Activated naive CD4-positive, alpha-beta T cell treated with anti-CD3 and anti-CD28 coated beads, Interleukin-2, amount 50 U/mL, for 72 hours (primary cell): ENCODE measurements at places on chromosomes 2 and 18.

- no peak for DNase-seq
These were observed 28.2 kb upstream of the INO80C start for GRCh38 chr18:35525795-35526494.

DNA sequence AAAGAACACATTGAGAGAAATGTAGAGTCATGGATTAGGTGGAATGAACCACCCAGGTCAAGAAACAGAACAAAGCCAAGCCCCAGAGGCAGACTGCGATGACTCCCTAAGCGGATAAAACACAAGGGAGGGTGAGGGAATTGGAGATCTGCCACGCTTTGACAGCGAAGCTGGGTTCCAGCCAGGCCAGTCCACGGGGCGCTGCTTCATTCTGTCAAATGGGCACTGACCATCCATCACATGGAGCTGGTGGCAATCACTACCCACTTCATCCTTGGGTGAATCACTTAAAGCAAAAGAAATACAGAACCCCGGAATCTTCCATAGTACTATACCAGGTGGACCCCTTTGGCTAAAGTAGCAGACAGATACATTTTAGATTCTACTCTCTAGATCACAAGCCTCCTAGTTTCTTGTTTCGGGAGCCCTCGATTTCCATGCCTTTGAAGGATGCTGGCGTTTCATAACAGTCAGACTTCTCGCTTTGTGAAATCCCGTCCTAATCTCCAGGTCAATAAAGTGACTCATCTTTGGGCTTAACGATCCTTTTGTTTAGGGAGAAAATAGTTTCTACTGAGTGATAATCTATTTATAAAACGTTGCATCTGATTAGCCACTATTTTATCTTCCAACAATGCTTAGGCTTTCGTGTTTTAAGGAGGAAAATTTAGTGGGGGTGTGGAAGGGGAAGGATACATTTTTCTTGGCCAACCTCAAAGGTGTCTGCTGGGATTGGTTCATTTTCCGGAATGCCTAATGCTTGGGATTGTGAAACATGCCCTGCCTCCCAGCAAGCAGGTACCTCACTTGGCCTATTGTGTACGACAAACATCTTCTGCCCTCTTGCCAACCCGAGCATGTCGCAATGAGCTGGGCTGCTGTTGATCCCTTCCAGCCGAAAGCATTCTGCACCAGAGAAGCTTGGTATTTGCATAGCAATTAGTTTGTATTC, 44.1 kb upstream of the HDAC4 start:
- no peak for DNase-seq

- DNase-seq: no peak
These were observed 20.8 kb downstream of the SP140L start for GRCh38 chr2:230347659-230348305.

- DNase-seq: no peak
These were observed 79.9 kb upstream of the OTOS start for GRCh38 chr2:240220371-240220770.

- no peak for DNase-seq
These were observed 25.2 kb downstream of the CHN1 start for GRCh38 chr2:174979996-174980395.

GRCh38 chr2:43438342-43438741, 157.5 kb downstream of the THADA start:
- DNase-seq: no peak

DNA sequence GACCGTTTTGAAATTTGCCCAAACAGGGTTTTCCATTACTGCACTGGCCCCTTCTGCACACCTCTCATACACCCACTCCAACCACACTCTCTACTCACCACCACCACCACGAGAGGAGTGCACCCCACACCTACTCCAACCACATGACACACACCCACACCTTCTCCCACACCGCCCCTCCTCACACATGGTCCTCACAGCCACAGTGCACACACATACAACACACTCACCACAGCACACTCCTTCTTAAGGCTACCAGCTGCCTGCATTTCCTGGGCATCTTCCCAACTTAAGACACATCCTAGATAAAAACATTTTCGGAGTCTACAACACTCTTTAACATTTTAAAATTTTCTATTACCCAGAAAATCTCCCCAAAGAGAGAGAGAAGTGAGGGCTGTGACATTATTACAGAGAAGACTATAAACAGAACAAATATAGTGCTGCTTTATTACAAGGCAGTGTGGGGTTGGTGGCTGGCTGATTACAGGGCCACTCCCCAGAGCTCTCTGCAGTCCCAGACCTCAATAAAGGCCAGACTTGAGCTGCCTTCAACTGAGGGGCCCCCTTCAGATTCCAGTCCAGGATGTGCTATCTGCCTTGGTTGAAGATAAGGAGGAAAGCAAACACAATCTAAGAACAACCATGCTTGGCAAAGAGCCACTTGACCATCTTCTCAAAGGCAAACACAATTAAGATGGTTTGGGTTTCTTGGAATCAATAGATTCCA, 36.1 kb downstream of the NHEJ1 start:
- no peak for DNase-seq

GRCh38 chr2:61288070-61288841, 126.3 kb downstream of the C2orf74 start:
- DNase-seq: no peak

DNA sequence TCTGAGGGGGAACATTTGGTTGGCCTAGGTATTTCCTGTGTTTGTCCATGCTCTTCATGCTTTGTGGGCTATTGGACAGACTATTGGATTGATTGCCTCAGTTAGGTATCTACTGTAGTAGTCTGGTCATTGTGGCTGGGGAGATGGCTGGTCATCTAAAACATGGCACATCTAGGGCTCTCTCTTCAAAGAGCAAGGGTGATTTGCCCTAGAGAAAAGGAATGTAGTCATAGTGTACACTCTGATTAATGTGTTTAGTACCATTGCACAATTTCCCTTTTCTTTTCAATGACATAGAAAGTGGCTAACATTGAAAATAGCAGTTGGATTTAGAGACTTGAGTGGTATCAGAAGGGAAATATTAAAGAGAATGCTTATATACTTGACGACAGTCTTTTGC, 114.3 kb downstream of the LCLAT1 start:
- DNase-seq: no peak

GRCh38 chr18:10930076-10930475, 219.3 kb downstream of the PIEZO2 start:
- no peak for DNase-seq

- DNase-seq: no peak
These were observed 243.3 kb upstream of the KCNJ3 start for GRCh38 chr2:154455166-154455565.

GRCh38 chr18:53457068-53457467, 767.4 kb downstream of the MBD2 start:
- DNase-seq: no peak

DNA sequence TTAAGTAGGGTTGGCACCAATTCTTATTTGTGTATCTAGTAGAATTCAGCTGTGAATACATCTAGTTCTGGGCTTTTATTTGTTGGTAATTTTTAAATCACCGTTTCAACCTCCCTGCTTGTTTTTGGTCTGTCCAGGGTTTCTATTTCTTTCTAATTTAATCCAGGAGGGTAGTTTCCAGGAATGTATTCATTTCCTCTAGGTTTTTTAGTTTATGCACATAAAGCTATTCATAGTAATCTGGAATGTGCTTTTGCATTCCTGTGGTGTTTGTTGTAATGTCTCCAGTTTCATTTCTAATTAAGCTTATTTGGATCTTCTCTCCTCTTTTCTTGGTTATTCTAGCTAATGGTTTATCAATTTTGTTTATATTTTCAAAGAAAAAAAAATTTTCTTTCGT, 1361.8 kb upstream of the DDX18 start:
- DNase-seq: no peak

DNA sequence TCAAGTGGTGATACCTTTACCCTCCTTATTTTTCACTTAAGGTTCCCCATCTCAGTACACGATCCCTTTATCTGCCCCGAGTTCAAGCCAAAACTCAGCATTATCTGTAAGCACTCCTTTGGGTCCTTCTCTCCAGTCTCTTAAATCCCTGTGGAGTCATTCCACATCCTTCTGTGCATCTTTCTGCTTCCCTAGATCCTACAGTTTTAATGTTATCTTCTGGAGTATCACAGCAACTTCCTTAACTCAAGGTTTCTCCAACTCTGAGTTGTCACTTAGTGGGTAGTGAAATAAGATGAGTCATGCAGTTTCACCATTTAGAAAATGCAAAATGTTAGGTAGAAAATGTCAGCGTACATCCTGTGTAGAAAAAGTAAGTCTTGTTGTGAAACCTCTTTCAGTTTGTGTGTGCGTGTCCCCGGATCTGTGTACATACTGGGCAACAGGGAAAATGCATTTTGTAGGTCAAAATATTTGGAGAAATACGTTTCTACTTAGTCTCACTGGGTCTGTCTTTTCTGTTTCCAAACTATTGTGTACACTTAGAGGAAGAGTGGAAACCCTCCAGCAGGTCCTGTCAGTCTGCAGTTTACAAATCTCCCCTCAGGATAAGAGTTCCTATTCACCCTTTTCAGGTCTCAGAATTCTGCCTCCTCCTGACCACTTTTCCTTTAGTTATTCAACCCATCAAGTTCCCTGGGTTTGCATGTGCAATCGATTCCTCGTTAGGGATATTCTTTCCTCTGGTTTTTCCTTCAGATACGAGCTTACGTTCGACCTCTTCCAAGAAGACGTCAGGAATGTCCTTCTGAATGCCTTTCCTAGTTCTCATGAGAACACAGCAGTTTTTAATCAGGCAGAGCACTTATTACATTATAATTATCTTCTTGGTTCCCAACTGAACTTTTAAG, 154.8 kb downstream of the TGIF1 start:
- DNase-seq: no peak

GRCh38 chr2:229376866-229377265, 105.8 kb upstream of the PID1 start:
- DNase-seq: no peak

GRCh38 chr2:39069136-39069515, 51.7 kb downstream of the SOS1 start:
- no peak for DNase-seq

DNA sequence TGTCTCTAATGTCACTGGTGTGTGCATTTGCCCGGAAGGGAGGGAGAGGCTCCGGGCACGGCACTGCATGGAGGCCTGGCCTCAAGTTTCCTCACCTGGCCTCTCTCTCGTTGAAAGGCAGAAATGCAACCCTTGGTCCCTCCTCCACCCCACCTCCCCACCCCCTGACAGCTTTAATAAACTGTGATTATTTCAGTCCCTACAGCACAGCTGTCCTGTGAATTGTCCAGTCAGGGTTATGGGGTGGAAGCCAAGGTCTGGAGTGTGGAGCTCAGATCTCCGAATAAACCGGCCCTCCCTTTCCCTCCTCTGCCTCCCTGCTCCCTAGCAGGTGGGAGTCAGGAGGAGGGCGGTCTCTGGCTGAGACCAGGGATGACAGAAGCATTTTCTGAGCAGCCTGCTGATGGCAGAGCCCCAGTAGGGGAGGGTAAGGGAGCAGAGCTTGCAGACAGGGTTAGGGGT, 199.2 kb upstream of the SMAD2 start:
- DNase-seq: no peak
